Trophoblast cell (in vitro differentiated cells and primary cell): ENCODE measurements at places on chromosomes 6 and 20.
A peak's percentile ranks its signal among the peaks of the same experiment; 100 is the strongest.

- no peaks in the 10 kb centered on the region for H3K27me3 ChIP-seq
- H3K4me1 ChIP-seq, result peaks cover 4% of the 10 kb centered on the region
- peak; percentile 17 for DNase-seq
- H3K4me3 ChIP-seq, result peak overlapping the region; percentile 81
These were observed 972 bp downstream of the RNF8 start for GRCh38 chr6:37354526-37355384.

- no peak overlapping the region for H3K4me3 ChIP-seq
- H3K27ac ChIP-seq, result no peak overlapping the region
- peaks cover 5% of the 10 kb centered on the region for H3K27me3 ChIP-seq
- no peak for DNase-seq
- no peaks in the 10 kb centered on the region for H3K4me1 ChIP-seq
These were observed 90.0 kb upstream of the BHLHE23 start for GRCh38 chr20:63096681-63097335.

DNA sequence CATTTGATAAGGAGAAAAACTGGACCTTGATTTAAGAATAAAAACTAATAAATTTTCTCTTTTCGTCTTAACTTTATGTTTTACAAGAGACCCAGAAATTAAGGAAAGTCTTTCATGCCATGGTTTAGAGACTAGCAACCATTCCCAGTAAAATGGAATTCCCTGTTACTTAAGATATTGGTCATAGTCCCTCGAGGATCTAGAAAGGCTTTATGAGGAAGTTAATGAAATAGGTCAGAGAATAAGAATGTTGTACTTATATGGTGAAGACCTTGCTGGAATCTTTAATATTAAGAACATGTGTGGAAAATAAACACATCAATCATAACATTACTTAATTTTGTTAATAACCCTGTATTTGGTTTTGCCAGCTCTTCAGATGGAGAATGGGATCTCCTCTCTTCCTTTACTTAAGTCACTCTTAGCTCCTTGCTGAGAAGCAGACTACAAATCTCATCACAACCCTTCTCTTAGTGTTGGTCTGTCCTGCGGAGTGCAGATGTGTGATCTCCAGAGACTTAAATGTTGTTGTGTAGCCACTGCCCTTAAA, 382.9 kb downstream of the QKI start:
- H3K4me3 ChIP-seq, result no peak overlapping the region
- H3K27me3 ChIP-seq, result no peaks in the 10 kb centered on the region
- no peak for DNase-seq
- H3K4me1 ChIP-seq, result no peaks in the 10 kb centered on the region
- H3K27ac ChIP-seq, result no peak overlapping the region
- H3K36me3 ChIP-seq, result no peaks in the 10 kb centered on the region

DNA sequence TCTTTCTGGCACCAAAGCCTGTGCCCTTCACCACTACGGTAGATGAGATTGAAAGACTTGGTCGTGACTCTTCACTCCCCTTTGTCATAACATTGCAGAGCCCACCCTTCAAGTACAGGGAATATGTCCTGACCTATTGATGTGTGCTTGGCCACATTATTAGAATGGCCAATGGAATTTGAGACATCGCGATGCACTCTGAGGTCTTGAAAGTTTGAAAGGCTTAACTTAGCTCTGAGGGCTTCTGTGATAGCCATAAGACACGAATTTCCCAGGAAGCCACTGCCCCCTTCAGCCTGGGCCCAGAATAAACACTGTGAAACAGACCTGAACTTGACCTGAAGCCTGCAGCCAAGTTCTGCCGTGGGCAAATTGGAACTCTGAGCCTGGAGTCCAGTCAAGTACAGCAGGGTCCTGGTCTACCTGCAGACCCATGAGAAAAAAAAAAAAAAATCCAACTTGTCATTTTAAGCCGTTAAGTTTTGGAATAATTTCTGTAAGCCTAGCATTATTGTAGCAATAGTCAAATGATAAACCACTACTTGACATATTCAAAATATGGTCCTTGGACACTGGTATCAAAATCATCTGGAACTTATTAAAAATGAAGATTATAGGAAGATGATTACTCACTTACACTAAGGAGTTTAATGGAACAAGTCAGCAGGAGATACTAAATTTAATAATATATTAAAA, 36.9 kb upstream of the TRAF3IP2 start:
- H3K4me1 ChIP-seq, result no peaks in the 10 kb centered on the region
- H3K27ac ChIP-seq, result no peak overlapping the region
- no peaks in the 10 kb centered on the region for H3K27me3 ChIP-seq
- H3K36me3 ChIP-seq, result no peaks in the 10 kb centered on the region
- DNase-seq, result peak; percentile 81
